Fibroblast of skin of right biceps (primary cell): ENCODE measurements at places on chromosomes 11 and 22.

DNA sequence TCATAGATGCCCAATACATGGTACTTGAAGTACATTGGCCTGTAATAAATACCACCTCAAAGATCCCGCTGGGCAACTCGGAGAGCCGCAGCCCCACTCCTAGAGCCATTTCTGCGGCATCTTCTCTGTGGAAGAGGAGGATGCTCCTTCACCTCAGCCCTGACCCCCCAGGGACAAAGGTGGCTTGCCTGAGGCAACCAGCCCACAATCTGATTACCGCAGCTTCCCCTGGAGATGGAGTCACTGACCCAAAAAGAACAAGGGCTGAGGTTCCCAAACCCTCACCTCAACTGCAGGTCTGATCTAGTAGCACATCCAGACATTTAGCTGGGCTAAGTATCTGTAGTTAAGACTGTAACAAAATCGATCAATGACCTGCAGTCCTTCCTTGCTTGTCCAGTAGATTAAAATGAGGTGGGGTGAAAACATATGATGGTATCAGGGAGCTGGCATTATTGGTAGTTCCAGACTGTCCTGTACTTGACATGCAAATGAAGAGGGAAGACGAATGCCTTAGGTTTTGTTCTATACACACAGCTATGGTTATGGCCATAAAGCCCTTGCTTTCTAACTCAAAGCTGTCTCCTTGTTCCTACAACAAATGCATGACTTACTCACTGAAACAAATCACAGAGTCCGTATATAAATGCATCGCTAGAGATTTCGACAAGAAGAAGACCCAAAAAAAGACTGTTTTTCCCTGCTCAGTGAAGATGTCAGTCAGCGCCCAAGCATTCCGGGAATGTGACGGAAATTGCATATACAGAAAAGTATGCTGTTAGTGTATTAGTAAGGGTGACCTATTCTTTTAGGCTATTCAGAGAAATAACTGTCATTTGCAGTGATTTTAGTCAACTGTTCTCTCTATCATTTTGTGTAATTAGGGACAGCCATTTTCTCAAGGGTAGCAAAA lies 33.7 kb downstream of the C11orf71 start:
- peak; percentile 97 for DNase-seq

- no peak for DNase-seq
These were observed 302.4 kb upstream of the SORL1-AS1 start for GRCh38 chr11:121755191-121755590.

DNA sequence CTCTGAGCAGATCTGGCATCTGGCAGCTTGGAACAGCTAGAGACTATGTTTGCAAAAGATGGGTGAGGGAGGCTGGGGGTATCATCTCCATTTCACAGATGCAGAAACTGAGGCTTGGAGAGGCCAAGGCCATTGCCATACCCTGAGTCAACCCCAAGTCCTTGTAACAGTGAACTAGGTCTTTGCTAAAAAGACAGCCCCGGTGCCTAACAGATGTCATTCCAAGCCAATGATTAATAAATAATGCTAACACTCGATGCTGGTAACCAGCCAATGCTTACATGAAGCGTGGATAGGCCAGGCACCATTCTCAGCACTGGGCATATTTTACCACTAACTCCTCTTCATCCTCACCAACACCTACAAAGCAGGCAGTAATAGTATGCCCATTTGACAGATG lies 164.0 kb downstream of the MN1 start:
- peak; percentile 61 for DNase-seq

- peak; percentile 29 for DNase-seq
These were observed 1348.2 kb upstream of the RAG2 start for GRCh38 chr11:37946155-37946766.

DNA sequence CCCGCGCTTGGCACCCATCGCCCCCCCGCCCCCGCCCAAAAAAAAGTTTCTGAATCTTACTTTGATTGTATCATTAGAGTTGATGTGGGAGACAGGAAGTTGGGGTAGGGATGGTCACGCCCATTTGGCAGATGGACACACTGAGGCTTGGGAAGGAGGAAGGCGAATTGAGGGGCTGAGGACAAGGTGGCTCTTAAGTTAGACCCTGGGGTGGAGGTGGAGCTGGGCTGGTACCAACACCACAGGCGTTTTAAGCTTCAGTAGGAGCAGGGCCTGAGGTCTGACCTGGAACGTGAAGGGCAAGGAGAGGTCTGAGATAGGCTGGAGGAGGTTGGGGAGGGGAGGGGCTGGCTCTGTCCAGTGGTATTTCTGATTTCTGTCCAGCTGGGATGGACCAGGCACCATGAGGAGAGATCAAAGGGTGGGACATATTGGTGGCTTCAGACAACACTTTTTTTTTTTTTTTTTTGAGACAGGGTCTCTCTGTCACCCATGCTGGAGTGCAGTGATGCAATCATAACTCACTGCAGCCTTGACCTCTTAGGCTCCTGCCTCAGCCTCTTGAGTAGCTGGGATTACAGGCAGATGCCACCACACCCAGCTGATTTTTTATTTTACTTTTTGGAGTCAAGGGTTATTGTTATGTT lies 799 bp upstream of the CDC42BPG start:
- DNase-seq: no peak

GRCh38 chr11:12778240-12778905 lies 104.2 kb downstream of the TEAD1 start:
- DNase-seq: no peak

GRCh38 chr11:111046291-111046690 lies 199.2 kb upstream of the POU2AF2 start:
- peak; percentile 9 for DNase-seq

DNA sequence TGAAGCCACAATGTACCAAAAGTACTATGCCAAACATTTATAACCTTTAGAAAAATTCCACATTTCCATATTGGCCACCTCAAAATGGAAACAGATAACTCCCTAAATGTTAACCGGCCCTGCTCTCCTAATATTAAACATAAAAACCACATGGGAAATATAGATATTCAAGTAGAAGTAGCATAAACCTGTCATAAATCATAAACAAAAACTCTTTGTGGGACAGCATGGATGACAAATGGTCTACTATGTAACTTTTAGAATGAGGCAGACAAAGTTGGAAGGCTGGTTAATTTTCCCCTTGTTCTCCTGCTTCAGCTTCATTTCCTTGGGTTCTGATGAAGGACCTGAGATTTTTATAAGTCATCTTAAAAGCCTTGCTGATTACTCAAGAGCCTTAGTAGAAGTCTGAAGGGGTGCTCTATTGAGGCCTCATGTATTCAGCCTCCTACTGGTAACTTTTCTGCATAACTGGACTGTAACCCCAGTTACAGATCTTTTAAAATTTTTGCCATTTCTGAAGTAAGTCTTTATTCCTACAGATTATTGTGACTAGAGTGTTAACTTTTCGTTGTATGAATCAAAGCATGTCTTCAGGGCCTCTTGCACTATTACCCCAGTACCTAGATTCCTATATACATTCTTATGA lies 116.4 kb downstream of the STIM1 start:
- peak; percentile 14 for DNase-seq

DNA sequence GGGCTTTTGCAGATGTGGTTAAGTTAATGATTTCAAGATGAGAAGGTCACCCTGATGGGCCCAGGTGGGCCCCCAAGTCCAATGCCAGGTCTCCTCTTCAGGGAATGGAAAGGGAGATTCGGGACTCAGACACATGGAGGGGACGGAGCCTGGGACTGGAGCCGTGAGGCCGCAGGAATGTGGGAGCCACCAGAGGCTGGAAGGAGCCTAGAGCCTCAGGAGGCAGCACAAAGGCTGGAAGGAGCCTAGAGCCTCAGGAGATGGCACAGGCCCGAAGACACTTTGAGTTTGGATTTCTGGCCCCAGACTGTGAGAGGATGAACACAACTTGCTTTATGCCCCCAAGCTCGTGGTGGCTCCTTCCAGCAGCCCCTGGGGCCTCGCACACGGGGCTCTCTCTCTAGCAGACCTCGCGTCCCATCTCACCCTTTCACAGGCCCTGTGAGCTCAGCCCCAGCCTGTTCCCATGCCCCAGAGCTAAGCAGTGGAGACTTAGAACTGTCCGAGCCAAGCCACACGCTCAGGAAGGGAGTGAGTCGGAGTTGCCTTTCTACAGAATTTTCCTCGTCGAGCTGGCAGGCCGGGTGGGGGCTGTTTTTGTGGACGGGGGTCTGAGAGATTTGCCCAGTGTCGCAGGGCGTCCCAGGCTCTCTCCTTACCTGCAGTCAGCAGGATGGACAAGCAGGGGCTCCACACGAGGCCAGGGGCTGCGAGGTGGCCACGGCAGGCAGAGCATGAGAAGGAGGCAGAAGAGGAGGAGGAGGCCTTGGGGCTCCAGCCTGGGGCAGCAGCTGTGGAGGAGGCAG lies 937.6 kb downstream of the BRD1 start:
- no peak for DNase-seq

DNA sequence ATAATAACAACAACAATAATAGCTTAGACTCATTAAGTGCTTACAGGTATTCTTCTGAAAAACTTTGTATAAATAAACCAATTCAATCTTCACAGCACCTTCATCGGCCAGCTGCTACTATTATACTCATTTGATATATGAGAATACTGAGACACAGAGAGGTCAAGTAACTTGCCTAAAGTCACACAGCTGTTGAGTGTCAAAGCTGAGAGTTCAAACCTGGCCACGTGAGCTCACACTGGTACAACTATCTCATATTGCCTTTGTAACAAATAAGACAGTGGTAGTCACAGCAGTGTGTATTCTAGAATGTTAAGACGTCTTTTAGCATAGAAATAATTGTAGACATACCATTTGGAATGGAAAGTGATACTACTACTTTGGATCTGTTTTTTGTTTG lies 268.5 kb downstream of the NTM start:
- no peak for DNase-seq

DNA sequence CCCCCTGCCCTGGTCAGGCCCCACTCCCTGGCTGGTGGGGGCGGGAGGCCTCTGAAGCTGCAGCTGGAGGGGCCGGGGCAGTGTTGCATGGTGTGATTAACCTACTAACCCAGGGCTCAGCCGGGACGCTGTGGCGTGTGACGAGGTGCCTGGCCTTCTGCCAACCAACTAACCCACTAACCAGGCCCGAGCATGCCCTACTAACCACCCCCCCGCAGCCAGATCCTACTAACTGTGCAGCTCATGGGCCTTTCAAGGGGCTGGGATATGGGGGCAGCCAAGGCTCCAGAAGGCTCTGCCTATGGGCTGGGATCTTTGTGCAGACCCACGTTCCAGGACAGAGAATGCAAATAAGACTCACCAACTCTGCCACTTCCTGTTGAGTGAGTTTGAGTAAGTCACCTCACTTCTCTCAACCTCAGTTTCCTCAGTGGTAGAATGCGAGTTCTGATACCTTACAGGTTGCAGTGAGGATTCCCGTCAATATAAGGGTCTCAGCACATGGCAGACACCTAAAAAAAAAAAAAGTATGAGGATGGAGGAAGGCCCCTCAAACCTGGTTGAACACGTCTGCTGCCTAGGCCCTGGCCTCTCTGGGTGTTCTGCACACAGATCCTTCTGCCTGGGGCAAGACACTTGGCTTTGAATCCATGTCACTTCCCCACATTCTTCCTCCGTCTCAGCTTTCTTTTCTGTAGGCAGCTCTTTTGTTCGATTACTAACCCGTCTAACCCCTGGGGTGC lies 14.1 kb downstream of the MIAT start:
- DNase-seq: no peak

DNA sequence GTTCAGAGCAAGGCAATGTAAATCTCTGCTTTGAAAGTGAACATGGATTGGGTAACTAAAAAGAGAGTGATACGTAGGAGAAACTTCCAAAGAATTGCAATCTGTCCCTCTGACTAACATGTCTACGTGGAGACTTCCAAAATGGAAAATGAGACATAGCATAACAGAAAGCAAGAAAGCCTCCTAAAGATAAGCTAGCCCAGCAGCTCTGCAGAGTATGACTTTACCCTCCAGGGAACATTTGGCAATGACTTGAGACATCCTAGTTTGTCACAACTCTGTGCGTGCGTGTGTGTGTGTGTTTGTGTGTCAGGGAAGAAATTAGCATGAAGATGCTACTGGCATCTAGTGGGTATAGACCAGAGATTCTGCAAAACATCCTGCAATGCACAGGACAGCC lies 817.4 kb downstream of the NTM start:
- peak; percentile 78 for DNase-seq

DNA sequence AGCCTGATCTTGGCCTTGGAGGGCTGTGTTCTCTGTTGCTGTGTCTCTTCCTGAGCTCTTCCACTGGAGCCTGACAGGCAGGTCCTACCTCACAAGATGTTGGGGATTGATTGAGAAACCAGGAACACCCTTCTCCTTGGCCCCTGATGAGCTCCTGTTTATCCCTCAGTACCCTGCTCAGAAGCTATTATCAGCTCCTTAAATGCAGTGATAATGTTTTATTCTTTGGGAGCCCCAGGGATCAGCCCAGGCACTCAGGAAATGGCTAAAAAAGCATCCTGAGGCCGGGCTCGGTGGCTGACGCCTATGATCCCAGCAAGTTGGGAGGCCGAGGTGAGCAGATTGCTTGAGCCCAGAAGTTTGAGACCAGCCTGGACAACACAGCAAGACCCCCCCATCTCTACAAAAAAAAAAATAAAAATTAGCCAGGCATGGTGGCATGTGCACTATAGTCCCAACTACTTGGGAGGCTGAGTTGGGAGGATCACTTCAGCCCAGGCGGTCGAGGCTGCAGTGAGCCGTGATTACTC lies 4.9 kb upstream of the PHLDA2 start:
- DNase-seq: no peak

- peak; percentile 27 for DNase-seq
These were observed 9.1 kb upstream of the P4HA3 start for GRCh38 chr11:74320538-74320937.

GRCh38 chr11:63997104-63997700 lies 11.0 kb downstream of the OTUB1 start:
- no peak for DNase-seq

DNA sequence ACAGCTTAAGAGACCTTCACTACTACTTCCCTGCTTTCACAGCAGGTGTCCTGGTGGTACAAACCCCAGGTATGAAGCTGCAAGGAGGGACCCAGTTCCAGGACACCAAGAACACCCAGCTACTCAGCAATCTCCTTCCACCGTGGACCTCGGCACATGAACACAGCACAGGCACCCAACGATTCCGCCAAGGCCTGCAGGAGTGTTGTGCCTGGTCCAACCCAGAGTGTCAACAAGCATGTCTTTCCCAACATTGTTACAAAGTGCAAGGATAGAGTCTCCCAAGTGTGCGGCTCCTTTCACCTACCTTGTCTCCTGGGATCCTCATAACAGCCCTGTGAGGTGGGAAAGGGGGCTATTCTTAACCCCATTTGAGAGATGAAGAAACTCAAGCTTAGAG lies 11.8 kb downstream of the PATZ1 start:
- no peak for DNase-seq

DNA sequence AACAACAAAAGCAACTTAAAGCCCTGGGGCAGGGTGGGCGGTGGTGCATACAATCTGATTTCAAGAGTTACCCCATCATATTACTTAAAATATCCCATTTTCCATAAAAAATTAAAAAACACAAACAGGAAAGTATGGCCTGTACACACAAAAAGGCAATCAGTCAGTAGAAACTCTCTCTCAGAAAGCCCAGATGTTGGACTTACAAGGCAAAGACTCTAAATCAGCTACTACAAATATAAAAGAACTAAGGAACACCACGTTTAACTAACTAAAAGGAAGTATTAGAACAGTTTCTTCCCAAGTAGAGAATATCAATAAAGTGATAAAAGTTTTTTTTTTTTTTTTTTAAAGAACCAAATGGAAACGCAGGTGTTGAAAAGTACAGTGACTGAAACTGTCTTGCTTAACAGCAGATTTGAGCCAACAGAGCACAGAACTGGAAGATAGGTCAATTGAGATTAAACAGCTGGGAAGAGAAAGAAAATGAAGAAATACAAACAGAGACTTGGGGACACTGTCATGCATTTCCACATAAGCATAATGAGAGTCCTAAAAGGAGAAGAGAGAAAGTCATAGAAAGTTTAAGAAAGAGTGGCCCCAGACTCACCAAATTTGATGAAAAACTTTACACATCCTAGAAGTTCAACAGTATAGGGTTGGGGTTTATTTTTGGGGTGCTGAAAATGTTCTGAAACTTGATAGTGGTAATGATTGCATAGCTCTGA lies 8.6 kb downstream of the SC5D start:
- DNase-seq: no peak
